Articular chondrocyte of knee joint (primary cell): ENCODE measurements at places on chromosomes 6 and 20. TPM values are rescaled to one million over a fixed set of nuclear protein-coding genes. Genes with fewer than 3 reads are reported as not detected.

Gene PAK5
- not detected in 2 replicates for total RNA-seq

Gene CYP39A1
- 3.0 and 8.4 TPM in 2 replicates for total RNA-seq

Gene CNR1
- total RNA-seq = under 0.01 and 0.11 TPM in 2 replicates

Gene UBE2J1
- total RNA-seq = 44.9 and 51.0 TPM in 2 replicates

Gene KCNK5
- 0.65 and 0.76 TPM in 2 replicates for total RNA-seq

Gene HDDC2
- total RNA-seq = 88.7 and 100 TPM in 2 replicates

Gene FKBP1A
- 137 and 138 TPM in 2 replicates for total RNA-seq

Gene SLC35D3
- not detected in 2 replicates for total RNA-seq

Gene C20orf144
- total RNA-seq = 0.13 TPM in 1 of 2 replicates, not detected in the other

Gene AKAP12
- 207 and 366 TPM in 2 replicates for total RNA-seq

Gene TSHZ2
- total RNA-seq = under 0.01 and 0.43 TPM in 2 replicates

Gene C6orf58
- total RNA-seq = not detected in 2 replicates

Gene ZNF165
- total RNA-seq = 0.97 and 1.0 TPM in 2 replicates

Gene ZSCAN12
- total RNA-seq = 8.2 and 8.5 TPM in 2 replicates

Gene KIF6
- total RNA-seq = 0.76 and 0.78 TPM in 2 replicates

Gene EDN3
- not detected in 2 replicates for total RNA-seq

Gene ARHGAP18
- total RNA-seq = 5.5 and 13.5 TPM in 2 replicates

Gene RHAG
- not detected in 2 replicates for total RNA-seq

Gene POPDC3
- 71.8 and 73.3 TPM in 2 replicates for total RNA-seq

Gene XKR7
- not detected in 2 replicates for total RNA-seq

Gene SLC24A3
- 0.26 and 2.3 TPM in 2 replicates for total RNA-seq

Gene COL11A2
- total RNA-seq = 0.26 and 0.65 TPM in 2 replicates

Gene TUBB1
- total RNA-seq = not detected in 2 replicates

Gene EYA2
- total RNA-seq = 0.78 and 1.8 TPM in 2 replicates

Gene PLAGL1
- 51.9 and 91.6 TPM in 2 replicates for total RNA-seq

Gene BANF2
- not detected in 2 replicates for total RNA-seq

Gene CRISP1
- total RNA-seq = not detected in 2 replicates

Gene PKHD1
- not detected in 2 replicates for total RNA-seq

Gene BMP7
- not detected in 2 replicates for total RNA-seq

Gene TMEM74B
- 0.11 TPM in 1 of 2 replicates, not detected in the other for total RNA-seq

Gene DACT2
- total RNA-seq = 3.3 and 5.5 TPM in 2 replicates

Gene APCDD1L
- total RNA-seq = 4.5 and 6.4 TPM in 2 replicates

Gene BPI
- not detected in 2 replicates for total RNA-seq
